ENCODE measurements at places on chromosomes 2 and 18.

- DNase-seq, result no peak
Observed at GRCh38 chr2:188893972-188894371, 80.2 kb upstream of the COL3A1 start.

- no peak for DNase-seq
Observed at GRCh38 chr2:12847694-12848575, 131.2 kb downstream of the TRIB2 start.

DNA sequence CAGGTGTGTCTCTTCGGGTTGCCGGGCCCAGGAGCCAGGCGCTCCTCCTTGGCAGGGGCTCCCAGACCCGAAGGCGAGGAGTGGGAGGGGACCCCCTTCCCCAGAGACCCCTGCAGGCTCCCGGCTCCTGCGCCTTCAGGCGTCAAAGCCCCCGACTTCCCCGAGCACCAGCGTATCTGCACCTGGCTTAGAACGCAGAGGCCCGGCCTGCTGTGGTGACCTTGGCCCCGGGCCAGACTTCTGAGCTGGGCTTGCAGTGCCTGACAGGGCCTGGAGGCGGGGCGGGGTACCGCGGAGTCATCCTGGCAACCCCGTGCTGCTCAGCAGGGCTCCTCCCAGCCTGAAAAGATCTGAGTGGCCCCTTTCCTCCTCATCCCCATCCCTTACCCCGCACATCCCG, 27.0 kb downstream of the SKA1 start:
- no peak for DNase-seq

GRCh38 chr2:179954026-179954425, 53.1 kb downstream of the CWC22 start:
- DNase-seq, result no peak

- DNase-seq, result no peak
Observed at GRCh38 chr2:12672711-12673315, 43.9 kb upstream of the TRIB2 start.

- DNase-seq, result no peak
Observed at GRCh38 chr2:231666171-231667095, 41.9 kb upstream of the PTMA start.

DNA sequence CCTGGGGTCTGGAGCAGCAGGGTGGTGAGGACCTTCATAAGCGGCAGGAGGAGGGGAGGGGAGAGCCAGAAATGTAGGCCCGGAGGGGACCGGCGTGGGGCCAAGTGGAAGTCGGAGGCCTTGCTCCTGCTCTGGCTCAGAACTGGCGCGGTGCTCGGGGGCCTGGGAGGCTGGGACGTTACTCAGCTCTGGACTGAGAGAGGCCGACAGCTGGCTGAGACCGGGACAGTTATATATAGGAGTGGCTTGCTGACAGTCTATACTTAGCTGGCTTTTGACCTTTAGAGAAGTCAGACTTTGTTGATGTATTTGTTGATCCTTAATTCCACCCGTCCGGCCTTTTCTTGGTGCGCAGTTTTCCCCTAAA, 15.7 kb downstream of the IGFBP5 start:
- no peak for DNase-seq

- no peak for DNase-seq
Observed at GRCh38 chr2:213703406-213704098, 419.3 kb downstream of the SPAG16 start.

DNA sequence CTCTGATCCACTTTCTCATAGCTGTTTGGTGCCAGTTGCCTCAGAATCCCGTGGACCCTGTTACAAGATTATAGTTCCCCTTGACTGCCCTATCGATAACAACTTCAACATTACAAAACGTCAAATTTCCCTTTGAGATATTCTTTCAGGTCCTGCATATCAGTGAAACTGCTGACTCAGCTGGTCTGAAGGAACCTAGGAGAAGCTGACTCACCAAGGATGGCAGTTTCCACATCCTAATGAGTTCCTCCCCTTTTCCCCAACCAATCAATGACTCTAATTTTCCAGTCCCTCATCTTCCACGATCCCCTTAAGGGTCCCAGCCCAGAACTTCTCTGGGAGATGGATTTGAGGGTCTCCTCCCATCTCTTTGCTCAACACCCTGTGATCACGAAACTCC, 27.6 kb upstream of the GNAL start:
- no peak for DNase-seq

Data from NCI-H1048 (cell line).